ENCODE measurements at places on chromosomes 7 and 10.

DNA sequence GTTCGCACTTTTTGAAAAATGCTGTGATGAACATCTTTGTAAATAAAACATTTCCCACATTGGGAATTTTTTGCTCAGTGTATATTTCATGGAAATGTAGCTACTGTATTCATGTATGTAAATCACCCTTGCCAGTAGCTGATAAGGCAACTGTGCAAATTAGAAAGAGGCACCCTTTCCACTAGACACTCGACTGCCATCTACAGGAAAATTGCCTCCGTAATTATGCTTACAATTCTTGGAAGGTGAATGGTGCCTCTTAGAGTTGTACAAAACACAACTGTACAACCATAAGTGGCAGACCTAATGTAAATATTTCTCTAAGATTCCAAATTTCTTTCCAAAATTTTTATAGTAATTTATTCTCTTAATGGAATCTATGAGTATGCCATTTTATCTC is 491.7 kb downstream of the CCSER2 start:
- no peak for DNase-seq

GRCh38 chr7:55308186-55308929 is 56.8 kb upstream of the LANCL2 start:
- DNase-seq, result no peak

DNA sequence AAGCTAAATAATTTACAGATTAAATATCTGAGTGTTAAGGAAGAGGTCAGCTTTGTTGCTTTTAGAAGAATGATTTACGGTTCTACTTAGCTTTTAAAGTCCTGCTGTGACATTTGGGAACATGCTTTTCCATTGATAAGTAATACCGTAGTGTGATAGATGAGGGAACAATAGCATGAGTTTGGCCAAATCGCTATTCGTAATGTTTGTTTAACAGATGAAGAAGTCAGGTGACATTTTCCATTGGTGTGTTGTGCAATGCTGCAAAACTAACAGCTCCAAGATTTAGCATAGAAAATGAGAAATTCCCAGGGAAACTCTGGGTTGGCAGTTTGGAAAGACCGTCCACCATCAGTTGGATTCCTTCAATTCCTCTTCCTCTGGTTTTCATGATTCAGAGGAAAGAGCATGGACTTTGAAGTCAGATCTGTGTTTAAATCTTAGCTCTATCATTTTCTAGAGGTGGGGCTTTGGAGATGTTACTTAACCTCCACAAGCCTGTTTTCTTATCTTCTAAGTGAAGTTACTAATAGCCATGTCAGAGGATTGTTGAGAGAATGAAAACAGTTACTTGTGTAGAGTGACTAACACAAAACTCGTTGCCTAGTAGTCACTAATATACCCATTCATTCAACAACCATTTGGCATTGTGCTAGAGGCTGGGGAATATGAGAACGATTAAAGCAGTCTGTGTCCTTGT is 140.4 kb upstream of the BMPER start:
- no peak for DNase-seq

DNA sequence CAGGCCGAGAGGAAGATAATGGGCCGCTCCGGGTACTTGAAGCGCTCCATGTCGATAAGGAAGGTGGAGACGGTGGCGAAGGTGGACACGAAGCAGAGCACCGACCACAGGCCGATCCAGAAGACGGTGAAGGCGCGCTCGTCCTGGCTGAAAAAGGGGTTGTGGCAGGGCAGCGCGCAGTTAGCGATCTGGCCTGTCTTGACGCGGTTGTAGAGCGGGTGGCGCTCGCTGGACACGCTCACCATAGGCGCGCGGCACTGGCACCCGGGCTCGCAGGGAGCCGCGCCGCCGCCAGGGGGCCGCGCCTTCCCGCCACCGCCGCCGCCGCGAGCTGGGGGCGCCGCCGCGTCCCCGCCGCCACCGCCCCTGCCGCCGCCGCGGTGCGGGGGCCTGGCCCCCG is 1.6 kb downstream of the FZD8 start:
- no peak for DNase-seq

GRCh38 chr10:43699516-43699915 is 50.8 kb upstream of the ZNF32 start:
- no peak for DNase-seq
